Hair follicle dermal papilla cell (primary cell): ENCODE measurements at places on chromosomes 16 and 17. TPM values are rescaled to one million over a fixed set of nuclear protein-coding genes. Genes with fewer than 3 reads are reported as not detected.

PLLP gene
- under 0.01 TPM in 2 replicates for total RNA-seq

ZSCAN10 gene
- total RNA-seq = not detected in 2 replicates

NPIPA8 gene
- total RNA-seq = not detected in 2 replicates

ZP2 gene
- not detected in 2 replicates for total RNA-seq

GGT6 gene
- total RNA-seq = not detected in 2 replicates

KRTAP9-2 gene
- total RNA-seq = not detected in 2 replicates

PIRT gene
- not detected in 2 replicates for total RNA-seq

OR4D1 gene
- total RNA-seq = not detected in 2 replicates

SNAI3 gene
- total RNA-seq = 0.12 TPM in 1 of 2 replicates, not detected in the other

KIFC3 gene
- 52.3 and 55.0 TPM in 2 replicates for total RNA-seq

PITPNC1 gene
- 3.9 and 8.9 TPM in 2 replicates for total RNA-seq

KRTAP2-1 gene
- total RNA-seq = not detected in 2 replicates

MARCHF10 gene
- not detected in 2 replicates for total RNA-seq

NACA2 gene
- total RNA-seq = not detected in 2 replicates

CLEC3A gene
- total RNA-seq = not detected in 2 replicates

TMIGD1 gene
- not detected in 2 replicates for total RNA-seq

CFDP1 gene
- total RNA-seq = 29.1 and 32.0 TPM in 2 replicates

LGALS9B gene
- not detected in 2 replicates for total RNA-seq

TMEM92 gene
- not detected in 2 replicates for total RNA-seq

SPATA32 gene
- total RNA-seq = not detected in 2 replicates

C17orf78 gene
- total RNA-seq = not detected in 2 replicates

INCA1 gene
- total RNA-seq = 0.32 and 0.85 TPM in 2 replicates

CD300C gene
- not detected in 2 replicates for total RNA-seq

KRT16 gene
- 0.49 and 0.65 TPM in 2 replicates for total RNA-seq

C17orf67 gene
- total RNA-seq = 1.1 and 1.2 TPM in 2 replicates

CDH1 gene
- 2.2 and 3.2 TPM in 2 replicates for total RNA-seq

KRT33B gene
- total RNA-seq = not detected in 2 replicates

MRPL45 gene
- total RNA-seq = 29.9 and 31.7 TPM in 2 replicates

KRTAP17-1 gene
- not detected in 2 replicates for total RNA-seq

NOB1 gene
- total RNA-seq = 28.2 and 28.3 TPM in 2 replicates

TAT gene
- under 0.01 and 0.16 TPM in 2 replicates for total RNA-seq

CCL1 gene
- not detected in 2 replicates for total RNA-seq

KRTAP4-5 gene
- not detected in 2 replicates for total RNA-seq

NPIPA7 gene
- 2.9 TPM in 1 of 2 replicates, not detected in the other for total RNA-seq

SLFN12 gene
- total RNA-seq = 24.5 and 25.0 TPM in 2 replicates
